Cortex of kidney (tissue), 1 donor: ENCODE measurements at places on chromosomes 7 and 10.

GRCh38 chr7:1809070-1809469, 139.0 kb downstream of the ELFN1 start:
- no peak for DNase-seq

GRCh38 chr10:13809427-13809826, 222.7 kb downstream of the PRPF18 start:
- DNase-seq = no peak

- no peak for DNase-seq
Measured at GRCh38 chr10:48238826-48239520, 35.5 kb downstream of the FRMPD2 start.

GRCh38 chr10:63665670-63666134, 144.5 kb downstream of the REEP3 start:
- no peak for DNase-seq

- no peak for DNase-seq
Measured at GRCh38 chr10:586151-586550, 103.3 kb downstream of the DIP2C start.

- DNase-seq = no peak
Measured at GRCh38 chr10:70512149-70512639, 33.6 kb downstream of the PALD1 start.

DNA sequence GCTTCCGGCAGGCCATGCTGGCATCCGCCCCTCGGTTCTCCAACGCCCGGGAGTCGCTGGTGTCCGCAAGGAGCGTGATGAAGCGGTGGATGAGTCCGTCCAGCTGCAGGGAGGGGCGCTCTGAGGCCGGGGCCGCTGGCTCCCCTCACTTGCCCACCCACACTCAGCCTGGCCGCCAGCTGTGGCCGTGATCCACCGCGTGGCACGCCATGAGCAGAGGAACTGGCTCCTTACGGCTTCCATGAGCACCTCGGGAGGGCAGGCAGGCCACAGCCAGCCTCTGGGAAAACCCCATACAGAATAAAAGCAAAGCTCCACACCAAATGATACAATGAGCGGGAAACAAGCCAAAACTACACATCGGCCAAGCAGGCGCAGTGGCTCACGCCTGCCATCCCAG, 15.5 kb upstream of the MICALL2 start:
- no peak for DNase-seq

GRCh38 chr10:119263951-119264617, 56.7 kb downstream of the GRK5 start:
- no peak for DNase-seq

GRCh38 chr7:154975984-154976383, 26.9 kb downstream of the PAXIP1 start:
- DNase-seq = no peak

DNA sequence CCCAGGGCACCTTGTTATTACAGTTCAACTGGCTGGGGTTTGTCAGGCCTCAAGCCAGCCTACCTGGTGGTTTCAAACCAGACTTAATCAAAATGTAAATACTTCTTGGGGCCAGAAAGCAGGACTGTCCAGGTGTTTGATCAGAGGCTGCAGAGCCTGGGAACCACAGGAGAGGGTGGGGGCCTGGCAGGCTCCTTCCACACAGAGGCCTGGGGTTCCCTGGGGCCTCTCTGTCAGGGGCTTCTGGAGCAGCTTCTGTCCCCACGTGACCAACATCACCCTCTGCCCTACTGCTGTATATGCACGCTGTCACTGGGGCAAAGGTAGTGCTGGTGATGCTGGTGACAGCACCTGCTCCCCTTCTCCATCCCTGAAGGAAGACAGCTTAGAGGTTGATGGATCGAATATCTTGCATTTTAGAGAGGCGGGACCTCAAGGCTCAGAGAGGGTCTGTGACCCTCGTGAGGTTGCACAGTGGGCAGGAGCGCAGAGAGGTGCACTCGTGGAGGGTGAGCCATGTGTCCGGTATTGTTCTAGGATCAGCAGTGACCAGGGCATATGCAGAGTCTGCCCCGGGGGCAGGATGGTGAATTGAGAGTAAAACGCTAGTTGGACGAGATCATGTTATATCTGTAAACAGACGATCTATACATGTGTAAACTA, 95.4 kb downstream of the GRK5 start:
- DNase-seq = no peak

- no peak for DNase-seq
Measured at GRCh38 chr7:157486007-157486755, 149.4 kb downstream of the DNAJB6 start.

DNA sequence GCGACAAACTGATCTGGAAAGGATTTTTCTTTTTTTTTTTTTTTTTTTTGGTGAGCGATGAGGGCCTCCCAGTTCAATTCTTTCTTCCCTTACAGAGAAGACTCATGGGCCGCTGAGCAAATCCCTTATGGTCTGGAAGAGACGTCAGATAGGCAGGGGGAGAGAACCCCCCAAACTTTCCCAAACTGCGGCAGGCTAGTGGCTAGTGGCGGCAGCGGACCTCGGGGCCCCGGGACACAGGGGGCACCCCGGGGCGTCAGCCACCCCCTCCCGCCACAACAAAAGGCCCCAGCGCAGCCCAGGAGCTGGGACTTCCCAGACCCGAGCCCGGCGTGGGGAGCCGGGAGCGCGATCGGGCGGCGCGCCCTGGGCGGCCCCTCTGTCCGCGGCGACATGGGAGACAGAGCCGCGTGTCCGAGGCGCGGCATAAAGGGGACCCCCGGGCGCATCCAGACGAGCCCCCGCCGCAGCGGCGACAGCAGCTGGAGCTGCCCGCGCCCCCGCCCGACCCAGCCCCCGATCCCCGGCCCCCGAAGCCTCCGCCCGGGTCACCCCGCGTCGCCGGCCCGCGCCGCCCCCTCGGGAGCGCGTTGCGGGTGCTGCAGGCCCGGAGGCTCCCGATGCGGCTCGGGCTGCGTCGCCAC, 755 bp downstream of the FAM171A1 start:
- DNase-seq = no peak

DNA sequence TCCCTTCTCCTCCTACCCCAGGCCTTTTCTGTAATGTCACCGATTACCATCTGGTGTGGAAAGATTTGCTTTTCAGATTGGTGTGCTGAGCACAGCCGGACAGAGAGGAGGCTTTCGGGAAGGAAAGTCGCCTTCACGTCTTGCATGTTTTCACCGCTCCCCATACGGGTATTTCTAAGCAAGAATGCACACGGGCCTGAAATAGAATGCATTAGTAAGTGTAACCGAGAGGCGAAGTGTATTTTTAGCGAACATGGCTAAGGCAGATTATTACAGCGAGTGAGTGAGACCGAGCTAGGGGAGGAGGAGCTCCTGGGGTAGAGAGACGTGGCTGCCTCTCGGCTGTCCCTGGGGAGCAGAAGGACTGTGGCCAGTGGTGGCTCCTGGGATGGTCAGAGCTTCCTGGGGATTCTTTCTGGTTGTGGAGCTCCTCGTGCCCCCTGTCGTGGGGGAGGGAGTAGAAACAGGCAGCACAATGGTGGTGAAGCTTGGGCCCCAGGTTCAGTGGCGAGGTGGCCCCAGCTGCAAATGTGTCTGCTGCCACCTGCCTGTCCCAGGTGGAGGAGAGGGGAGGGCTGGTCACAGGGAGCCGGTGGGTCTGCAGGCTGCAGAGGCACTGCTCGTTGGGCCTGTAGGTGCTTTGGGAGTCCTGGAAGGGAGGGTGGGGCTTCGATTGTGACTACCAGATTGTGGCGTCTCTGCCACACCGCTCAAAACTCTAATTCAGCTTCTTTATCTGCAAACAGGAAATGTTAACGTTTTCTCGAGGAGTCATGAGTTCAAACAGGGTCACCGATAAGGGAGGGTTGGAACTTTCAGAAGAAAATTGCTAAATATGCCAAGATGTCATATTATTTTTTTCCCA, 135.8 kb downstream of the CAMK1D start:
- no peak for DNase-seq

DNA sequence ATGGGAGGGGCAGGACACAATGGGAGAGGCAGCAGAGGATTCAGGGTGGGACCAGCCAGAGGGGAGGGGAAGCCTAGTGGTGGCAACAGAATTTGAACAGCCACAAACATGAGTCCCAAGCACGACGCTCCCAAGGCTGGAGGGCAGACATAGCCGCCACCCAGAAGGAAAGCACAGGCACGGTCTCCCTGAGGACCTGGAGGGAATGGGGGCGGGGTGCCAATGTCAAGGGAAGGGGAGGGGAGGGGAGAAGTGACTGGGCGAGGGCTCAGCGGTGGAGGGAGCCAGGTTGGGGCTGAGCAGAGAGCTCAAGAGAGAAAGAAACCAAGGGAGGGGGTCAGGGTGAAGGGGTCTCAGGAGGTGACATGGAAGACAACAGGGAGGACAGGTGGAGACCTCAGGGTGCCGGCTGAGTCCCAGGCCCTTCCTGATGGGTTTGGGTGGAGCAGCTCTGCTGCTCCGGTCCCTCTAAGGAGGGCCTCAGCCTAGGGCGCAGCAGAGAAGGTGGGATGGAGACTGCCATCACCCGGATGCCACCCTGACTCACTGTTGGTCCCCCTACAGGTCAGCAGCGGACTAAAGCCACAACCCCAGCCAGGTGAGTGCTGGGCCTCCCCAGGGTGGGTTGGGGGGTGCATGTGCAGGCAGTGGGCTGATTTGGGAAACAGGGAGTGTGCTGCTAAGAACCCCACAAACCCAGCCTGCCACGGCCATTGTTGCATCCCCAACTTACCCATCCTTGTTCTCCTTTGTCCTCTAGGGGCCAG, 24.2 kb downstream of the PILRA start:
- DNase-seq = no peak

- DNase-seq = no peak
Measured at GRCh38 chr7:36979810-36980248, 255.5 kb upstream of the AOAH start.

DNA sequence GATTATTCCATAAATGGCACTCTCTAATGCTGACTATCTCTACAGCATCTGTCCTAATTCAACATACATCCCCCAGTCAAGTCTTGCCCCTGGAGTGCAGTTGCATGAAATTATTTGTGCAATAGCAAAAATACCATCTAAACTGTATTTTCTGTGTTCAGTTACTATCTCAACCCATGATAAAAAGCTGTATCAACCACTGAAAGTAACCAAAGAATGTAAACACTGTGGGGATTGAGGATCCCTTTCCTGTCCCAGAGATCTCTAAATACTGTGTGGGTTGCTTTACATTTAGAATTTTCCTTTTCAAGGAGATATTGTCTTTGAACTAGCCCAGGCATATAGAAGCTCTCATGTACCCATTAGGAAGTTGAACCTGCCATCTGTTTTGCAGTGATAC, 23.9 kb upstream of the DGKI start:
- no peak for DNase-seq

GRCh38 chr7:129262324-129262723, 37.5 kb downstream of the AHCYL2 start:
- DNase-seq = no peak
